ENCODE measurements at places on chromosomes 12 and 14. TPM values are rescaled to one million over a fixed set of nuclear protein-coding genes. Genes with fewer than 3 reads are reported as not detected.

- no peak for DNase-seq
These were observed 74.1 kb downstream of the PITPNM2 start for GRCh38 chr12:123076604-123077297.

DNA sequence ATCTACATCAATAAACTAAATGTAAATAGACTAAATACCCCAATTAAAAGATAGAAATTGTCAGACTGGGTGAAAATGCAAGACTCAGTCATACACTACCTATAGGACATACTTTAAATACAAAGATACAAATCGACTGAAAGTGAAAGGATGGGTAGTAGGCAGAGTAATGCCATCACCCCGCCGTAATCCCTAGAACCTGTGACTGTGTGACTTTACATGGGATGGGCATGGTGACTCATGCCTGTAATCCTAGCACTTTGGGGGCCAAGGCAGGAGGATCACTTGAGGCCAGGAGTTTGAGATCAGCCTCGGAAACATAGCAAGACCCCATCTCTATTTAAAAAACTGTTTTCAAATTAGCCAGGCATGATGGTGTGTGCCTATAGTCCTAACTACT is 2.6 kb upstream of the EVL start:
- no peak for DNase-seq

OAS1 gene
- 10.1 TPM for total RNA-seq

- no peak for DNase-seq
These were observed 99.5 kb downstream of the PDZRN4 start for GRCh38 chr12:41287500-41288141.

GRCh38 chr12:51746416-51746815 is 102.1 kb downstream of the FIGNL2 start:
- DNase-seq = no peak

KRT84 gene
- not detected for total RNA-seq

- no peak for DNase-seq
These were observed 5.1 kb upstream of the CNIH1 start for GRCh38 chr14:54446161-54446693.

GRCh38 chr14:105568859-105569766 is 42.7 kb downstream of the TMEM121 start:
- DNase-seq = no peak

DNA sequence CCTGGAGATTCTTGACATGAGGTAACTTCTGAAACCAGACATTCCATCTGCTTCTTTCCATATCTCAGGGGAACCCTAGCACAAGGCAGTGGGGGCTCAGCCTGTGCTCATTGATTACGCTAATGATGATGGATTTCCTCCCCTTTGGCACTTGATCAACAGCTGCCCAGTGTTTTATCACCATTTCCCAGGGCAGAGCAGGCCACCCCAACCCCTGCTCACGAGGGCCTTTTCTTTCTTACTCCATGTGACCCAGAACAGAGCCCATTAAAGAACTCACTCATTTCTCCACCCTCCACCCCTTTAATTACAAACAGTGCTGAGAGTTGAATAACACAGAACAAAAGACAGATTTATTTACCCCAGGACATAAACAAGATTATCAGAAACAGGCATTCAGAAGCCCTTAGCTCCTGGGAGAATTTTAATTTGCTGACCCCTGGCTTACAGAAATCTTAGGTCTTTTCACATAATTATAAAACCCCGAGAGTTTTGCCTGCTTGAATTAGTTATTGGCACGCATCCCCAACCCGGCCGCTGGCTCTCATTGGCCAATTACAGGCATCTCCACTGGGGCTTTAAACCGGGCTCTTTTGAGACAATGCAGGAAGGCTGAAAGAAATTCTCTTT is 32.0 kb upstream of the CCDC60 start:
- no peak for DNase-seq

C1QL4 gene
- total RNA-seq = not detected

TEP1 gene
- total RNA-seq = 38.7 TPM

ZNF641 gene
- 22.3 TPM for total RNA-seq

DNA sequence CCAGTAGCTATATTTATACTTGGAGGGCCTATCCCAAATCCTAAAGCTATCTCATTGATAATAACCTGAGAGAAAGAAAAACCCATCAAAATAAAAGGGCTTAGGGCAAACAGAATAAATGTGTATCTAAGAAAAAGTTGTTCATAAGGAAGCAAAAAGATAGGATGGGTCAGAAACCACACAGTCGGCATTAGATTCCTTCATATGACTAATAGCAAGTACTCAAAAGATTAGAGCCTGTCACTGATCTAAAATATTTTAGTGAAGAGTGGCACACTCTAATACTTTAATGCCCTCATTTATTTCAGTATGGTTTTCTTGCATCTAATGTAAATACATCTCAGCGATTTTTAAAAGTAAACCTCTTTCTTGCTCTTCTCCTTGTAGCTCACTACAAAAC is 17.1 kb upstream of the NAV3 start:
- no peak for DNase-seq

DNA sequence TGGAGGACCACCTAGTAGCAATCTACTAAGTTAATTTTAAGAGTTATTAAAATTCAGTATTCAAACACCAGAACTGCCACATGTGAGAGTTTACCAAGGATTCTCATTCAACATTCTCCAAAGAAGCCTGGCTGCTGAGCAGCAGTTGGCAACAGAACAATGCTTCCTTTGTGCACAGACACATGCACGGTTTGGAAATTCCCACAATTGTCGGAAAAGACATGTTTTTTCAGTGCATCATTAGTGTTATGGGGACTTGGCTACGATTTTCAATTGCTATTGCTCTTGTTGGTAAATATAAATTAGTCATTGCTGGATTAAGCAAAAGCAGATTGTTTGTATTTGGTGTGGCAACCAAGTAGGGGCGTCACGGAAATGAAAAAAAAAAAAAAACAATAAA is 22.2 kb downstream of the ST8SIA1 start:
- DNase-seq = no peak
